Naive thymus-derived CD4-positive, alpha-beta T cell (primary cell): ENCODE measurements at places on chromosomes 6 and 20. TPM values are rescaled to one million over a fixed set of nuclear protein-coding genes. Genes with fewer than 3 reads are reported as not detected.

Gene C20orf202
- not detected for total RNA-seq

Gene SNPH
- total RNA-seq, result 43.0 TPM

Gene ADTRP
- 82.7 TPM for total RNA-seq

Gene ZNF391
- total RNA-seq, result 2.8 TPM

DNA sequence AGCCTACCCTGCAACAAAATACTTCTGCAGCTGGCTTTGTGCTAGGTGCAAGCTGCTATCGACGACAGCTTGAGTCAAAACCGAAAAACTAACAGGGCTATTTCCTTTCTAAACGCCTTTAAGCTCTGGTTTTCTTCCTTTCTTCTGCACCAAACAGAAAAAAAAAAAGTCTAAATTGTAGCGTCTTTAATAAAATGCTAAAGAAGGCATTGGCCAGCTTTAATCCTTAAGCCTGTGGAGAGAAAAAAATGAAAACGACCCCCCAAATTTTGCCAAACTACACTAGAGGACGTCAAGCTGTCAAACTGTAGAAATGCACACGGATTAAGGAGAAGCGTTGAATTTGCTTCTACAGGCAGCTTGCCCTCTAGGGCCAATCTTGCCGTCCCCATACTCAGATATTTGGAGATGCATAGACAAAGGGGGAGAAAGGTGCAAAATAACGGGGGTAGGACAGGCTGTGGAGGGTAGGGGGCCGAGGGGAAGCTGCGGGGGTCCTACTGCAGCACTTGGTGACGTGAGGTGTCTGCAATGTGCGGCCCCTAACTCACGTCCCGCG lies 1.4 kb upstream of the NRN1 start:
- no peak overlapping the region for H3K27ac ChIP-seq
- H3K4me3 ChIP-seq, result peak overlapping the region; percentile 36
- H3K4me1 ChIP-seq, result peaks cover 20% of the 10 kb centered on the region
- no peaks in the 10 kb centered on the region for H3K36me3 ChIP-seq
- no peak for DNase-seq

- no peak for DNase-seq
- peak overlapping the region; percentile 45 for H3K27ac ChIP-seq
- H3K36me3 ChIP-seq, result peaks cover 42% of the 10 kb centered on the region
- no peaks in the 10 kb centered on the region for H3K27me3 ChIP-seq
- H3K4me3 ChIP-seq, result no peak overlapping the region
Measured at GRCh38 chr6:43016176-43016942, 2.3 kb downstream of the KLHDC3 start.

DNA sequence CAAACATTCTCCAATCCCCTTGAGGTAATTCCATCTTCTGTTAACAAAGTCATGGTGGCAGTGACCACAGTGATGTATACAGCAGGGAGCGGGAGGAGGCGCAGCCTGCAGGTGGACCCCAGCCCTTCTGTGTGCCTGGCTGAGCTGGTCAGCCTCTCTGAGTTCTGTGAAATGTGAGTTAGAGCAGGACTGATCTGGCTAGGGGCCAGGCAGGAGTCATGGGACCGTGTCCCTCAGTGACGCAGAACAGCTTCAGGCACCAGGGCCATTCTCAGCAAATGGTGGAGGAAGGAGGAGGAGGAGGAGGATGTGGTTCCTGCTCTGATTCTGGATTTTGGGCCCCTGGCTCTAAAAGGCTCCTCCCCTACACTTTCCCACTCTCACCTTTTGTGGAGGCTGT lies 6.9 kb downstream of the PHACTR3 start:
- no peak overlapping the region for H3K27ac ChIP-seq
- DNase-seq, result no peak
- H3K27me3 ChIP-seq, result no peaks in the 10 kb centered on the region
- no peaks in the 10 kb centered on the region for H3K4me1 ChIP-seq
